Suppressor macrophage treated with lipopolysaccharide for 1 hour (primary cell): ENCODE measurements at places on chromosomes 4 and X.
A peak's percentile ranks its signal among the peaks of the same experiment; 100 is the strongest.

DNA sequence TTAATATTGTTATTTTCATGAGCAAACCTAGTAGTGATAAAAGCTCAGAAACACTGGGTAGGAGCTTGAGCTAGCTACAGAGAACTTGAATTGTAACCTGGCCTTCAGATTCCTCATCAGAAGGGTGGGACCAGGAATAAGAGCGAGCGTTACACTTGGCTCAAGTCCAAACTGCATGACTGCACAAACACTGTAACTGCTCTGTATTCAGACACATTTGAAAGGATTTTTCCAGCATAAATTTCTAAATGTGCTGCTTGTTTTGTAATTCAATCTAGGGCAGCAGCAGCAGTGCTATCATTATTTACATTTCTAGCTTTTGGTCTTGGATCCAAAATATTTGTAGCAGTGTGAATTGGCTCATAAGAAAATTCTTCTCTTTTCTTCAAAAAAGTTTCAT, 133.0 kb upstream of the TMLHE start:
- DNase-seq = no peak

DNA sequence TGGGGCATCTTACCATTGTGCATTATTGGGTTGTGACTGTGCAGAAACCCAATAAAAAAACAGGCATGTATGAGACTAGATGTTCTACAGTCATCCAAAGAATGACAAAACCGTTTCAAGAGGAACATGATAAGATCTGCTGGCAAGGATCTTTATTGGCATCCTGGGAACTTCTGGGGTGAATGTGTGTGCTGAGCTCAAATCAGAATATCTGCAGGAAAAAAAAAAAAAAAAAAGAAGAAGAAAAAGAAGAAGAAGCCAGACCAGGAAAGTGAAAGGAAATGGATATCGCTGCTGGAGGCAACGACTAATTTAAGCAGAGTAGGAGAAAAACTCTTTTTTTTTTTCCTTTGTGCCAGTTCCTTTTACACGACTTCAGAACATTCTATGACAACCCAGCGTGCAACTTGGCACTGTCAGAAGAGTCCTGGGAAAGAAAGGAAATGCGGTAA, 484.2 kb upstream of the BOD1L1 start:
- peak; percentile 28 for DNase-seq

DNA sequence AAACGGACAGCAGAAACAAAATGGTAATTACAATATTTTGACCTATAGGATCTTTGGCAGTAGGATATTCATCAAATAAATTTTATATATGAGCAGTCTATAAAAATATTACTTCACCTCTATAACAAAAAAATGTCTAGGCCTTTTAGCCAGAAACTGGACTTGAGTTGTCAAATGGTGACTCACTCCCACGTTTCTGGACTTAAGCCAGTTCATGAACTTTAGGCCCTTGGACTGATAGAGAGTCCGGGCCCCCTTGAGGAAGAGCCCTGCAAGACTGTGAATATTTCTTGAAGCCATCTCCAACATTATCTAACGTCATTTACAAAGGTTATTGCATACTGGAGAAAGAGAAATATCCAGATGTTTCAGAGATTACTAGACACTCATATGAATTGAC, 106.8 kb upstream of the FAM47A start:
- no peak for DNase-seq

- DNase-seq = peak; percentile 69
These were observed 1176.7 kb downstream of the NLGN4X start for GRCh38 chrX:5051831-5052491.

DNA sequence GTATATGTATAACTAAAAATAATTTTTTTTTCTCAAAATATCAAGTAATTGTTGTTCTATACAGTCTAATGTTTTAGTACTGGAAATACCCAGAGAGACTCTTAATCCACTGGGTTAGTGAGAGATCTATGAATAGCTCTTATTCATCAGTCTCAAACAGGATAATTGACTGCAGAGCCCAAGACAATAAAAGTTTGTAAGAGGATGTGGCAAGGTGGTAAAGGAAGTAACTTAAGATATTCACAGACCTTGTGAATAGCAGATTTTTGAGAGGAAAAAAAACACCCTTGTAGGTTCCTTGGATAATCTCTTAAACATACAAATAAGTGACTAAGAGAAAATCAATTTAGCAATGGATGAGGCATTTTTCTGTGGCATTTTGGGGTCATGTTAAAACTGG, 210.9 kb upstream of the FAM241A start:
- DNase-seq = no peak

- peak; percentile 67 for DNase-seq
These were observed 123.7 kb downstream of the ARHGAP10 start for GRCh38 chr4:147855571-147856009.

GRCh38 chr4:7981738-7982394, 42.2 kb upstream of the AFAP1 start:
- peak; percentile 15 for DNase-seq

DNA sequence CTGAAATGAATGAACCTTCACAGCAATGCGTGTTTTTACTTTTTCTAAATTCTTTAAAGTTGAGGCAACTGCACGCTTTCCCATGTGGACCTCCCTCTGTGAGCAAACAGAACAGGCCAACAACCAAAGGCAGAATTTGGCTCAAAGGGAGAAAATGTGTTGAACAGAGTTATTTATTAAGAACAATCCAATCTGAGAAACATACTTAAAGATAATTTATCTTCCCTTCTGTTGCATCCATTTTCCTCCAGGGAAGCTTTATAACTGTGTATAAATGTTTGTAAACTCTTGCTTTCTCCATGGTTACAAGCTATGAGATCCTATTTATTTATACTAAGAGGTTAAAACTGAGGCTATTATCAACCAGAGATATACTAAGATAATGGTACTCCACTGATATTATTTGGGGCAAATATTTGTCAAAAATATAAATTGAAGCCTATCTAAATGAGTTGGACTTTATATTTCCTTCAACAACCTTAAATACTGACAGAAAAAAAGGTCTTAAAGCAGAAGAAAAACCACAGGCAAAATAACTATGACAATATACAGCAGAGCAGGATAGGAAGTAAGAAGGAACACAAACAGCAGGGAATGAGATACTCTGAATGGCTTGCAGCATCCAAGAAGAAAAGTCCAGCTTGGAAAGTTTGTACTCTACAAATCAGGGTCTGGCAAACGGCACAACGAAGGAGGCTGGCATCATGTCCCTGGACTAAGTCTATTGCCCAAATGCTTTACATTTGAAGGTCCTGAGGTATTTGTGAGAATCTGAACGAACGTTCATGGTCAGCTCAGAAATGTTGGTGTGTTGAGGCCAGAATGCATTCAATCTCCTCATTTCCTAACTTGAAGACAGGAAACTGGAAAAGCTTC, 663.2 kb upstream of the INTU start:
- DNase-seq = no peak

DNA sequence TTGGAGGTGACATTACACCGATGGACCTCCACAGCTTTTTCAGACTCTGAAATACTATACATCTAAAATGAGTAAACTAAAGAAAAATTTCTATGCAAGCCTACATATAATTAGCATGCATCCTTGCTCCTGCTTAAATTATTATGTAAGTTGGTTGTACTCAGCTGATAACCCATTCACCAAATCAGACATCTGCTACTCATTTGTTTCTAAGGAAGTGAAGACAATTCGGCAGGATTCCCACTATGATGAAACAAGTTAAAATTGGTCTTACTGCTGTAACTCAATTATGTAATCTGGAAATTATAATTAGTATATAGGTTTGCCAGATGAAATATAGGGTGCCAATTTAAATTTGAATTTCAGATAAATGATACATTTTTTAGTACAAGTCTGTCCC, 59.5 kb upstream of the FGF13 start:
- DNase-seq = peak; percentile 40

DNA sequence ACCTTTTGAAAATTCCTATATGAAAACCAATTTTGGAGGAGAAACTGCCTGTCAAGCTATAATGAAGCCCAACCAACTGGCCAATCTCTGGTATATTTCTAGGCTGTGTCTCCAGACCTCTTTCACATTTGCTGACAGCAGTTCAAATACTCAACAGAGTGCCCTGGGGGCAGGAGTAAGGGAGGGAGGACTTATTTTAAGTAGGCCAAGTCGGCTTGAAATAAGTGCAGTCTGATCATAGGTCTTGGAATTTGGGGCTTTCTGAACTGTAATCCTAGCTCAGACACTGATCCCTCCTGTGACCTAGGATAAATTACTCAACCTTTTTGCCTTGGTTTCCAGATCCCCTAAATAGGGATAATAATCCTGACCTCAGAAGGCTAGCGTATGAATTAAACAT, 59.4 kb upstream of the SLC7A11 start:
- no peak for DNase-seq

DNA sequence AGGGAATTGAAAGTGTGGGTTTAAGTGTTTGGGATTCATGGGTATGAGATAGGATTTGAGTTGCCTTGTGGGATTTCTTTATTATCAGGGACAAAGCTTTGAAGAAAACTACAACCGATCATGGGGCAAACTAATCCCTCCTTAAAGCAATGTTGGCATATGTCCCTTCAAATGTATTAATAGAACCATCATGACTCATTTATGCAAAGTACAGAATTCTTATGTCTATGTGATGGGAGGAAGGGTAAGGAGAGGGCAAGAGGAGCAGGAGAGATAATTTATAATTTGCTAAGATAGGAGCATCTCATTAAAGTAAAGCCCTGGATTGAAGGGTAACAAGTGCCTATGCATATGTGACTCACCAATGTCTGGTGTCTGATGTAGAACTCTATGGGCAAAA, 94.2 kb downstream of the PHEX start:
- DNase-seq = no peak

GRCh38 chr4:147560625-147561024, 56.6 kb upstream of the TMEM184C start:
- DNase-seq = no peak

GRCh38 chr4:112818594-112818965, 181.6 kb downstream of the LARP7 start:
- no peak for DNase-seq

- DNase-seq = peak; percentile 11
These were observed 108.3 kb downstream of the AFAP1 start for GRCh38 chr4:7831330-7831729.

DNA sequence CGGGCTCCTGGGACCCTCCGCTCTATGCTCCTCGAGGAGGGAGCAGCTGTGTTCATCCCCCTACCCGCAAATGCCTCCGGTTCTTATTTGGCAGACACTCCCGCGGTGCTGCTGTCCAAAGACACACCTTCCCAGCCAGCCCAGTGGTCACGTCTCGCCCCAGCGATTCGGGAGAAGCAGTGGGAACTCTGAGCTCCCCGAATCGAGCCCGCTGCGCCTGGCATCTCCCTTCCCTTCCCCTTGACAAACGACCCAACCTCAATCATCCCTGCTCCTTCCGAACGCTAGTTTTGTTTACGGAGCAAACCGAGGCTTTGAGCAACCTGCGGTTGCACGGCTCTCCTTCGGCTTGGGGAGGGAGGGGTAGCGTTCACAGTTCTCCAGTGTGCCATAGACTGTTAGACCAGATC, 317 bp upstream of the FRMPD4 start:
- DNase-seq = no peak

- no peak for DNase-seq
These were observed 188.3 kb upstream of the RPS6KA3 start for GRCh38 chrX:20455001-20455400.

GRCh38 chrX:14015294-14015693, 14.4 kb downstream of the GEMIN8 start:
- no peak for DNase-seq

- no peak for DNase-seq
These were observed 11.6 kb downstream of the SPARCL1 start for GRCh38 chr4:87517621-87518020.

- DNase-seq = no peak
These were observed 423.0 kb upstream of the CNKSR2 start for GRCh38 chrX:20951016-20951810.

- no peak for DNase-seq
These were observed 364.3 kb upstream of the CT83 start for GRCh38 chrX:116827063-116827462.

DNA sequence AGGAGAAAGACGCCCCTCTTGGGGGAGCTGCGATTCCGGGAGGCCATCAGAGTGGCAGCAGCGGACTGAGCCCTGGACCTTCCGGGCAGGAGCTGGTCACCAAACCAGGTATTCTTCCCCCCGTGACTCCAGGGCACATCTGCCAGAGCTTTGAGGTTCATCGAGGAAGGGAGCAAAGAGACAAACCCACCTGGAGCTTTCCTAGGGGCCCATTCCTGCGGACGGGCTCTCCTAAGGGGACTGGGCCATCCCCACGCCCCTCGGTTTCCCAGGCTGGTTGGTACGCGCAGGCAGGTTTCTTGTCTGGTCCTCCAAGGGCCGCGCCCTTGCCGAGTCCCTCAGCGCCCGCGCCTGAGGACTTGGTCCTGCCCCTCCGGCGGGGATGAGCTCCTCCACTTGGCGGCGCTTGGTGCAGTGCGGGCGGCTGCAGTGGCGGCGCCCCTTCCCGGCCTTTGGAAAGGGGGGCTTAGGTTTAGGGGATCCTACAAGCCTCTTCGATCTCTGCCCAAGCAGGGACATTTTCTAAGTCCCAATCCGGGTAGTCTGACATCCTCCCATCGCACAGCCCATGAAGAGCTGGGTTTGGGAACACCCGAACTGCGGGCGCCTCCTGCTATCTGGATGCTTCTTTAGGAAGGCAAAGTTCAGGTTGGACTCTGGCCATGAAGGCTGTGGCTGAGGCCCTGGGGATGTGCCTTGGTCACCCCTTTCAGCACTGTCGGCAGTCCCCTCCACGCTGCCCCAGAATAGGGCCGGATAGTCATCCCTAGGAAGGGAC, 538 bp downstream of the STBD1 start:
- peak; percentile 69 for DNase-seq

DNA sequence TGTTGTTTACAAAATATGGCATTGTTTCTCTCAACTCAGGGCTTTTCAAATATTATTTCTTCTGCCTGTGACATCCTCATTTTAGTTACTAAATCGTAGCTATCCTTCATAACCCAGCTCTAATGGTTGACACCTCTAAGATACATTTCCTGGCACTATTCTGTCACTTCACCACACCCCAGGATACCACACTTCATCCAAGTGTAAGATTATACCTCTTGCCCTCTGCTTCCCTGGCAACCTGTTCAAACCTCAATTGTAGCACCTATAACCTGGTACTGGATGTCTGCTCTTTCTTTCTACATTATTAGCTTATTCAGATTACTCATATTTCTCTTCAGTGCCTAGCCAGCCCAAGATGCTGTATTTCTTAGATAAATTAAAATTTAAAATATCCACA, 175.7 kb upstream of the SPIN4 start:
- no peak for DNase-seq

DNA sequence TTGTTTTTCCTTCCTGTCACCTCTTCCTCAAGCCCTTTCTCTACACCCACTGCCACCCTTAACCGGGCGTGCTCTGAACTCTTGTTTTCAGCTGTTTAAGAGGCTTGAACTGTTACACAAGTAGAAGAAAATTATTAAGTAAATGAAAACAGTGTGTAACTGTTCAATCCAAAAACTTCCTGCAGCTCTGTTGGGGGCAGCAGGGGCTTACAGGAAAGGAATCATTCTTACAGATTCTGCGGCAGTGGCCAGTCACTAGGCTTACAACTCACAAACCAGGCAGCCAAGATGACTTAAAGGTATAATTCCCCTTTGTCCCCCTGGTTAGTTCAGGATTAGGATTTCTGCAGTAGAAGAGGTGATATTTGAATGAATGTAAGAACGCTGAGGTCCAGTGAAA, 70.2 kb upstream of the ETNPPL start:
- DNase-seq = no peak

- no peak for DNase-seq
These were observed 181.0 kb upstream of the HCCS start for GRCh38 chrX:10930151-10930550.

GRCh38 chrX:31603411-31604120, 531.7 kb upstream of the FTHL17 start:
- no peak for DNase-seq
